Activated T-cell treated with anti-CD3 and anti-CD28 coated beads for 1 hour (primary cell): ENCODE measurements at places on chromosomes 7 and 10.

GRCh38 chr10:97889461-97890265, 40.0 kb downstream of the GOLGA7B start:
- no peak for DNase-seq

- DNase-seq: no peak
These were observed 105.1 kb downstream of the GRB10 start for GRCh38 chr7:50677638-50677996.

GRCh38 chr10:86446987-86447386, 74.6 kb downstream of the WAPL start:
- no peak for DNase-seq

DNA sequence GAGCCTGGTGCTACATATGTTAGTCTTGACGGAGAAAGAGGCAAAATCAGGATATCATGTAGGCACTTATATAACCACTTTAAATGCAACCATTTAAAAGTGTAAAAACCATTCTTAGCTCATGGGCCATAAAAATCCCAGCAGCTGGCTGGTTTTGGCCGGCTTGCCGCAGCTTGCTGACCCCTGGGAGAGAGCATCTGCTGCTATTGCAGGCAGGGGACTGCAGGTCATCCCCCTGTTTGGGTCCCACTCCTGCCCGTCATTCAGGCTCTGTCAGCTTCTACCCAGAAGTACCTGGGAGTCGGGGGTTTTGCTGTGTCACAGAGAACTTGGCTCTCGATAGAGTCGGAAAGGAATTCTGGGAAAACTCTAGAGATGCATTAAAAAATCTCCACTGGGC, 187.4 kb downstream of the CUX1 start:
- DNase-seq: no peak

GRCh38 chr7:27866256-27866655, 126.3 kb downstream of the TAX1BP1 start:
- DNase-seq: no peak

DNA sequence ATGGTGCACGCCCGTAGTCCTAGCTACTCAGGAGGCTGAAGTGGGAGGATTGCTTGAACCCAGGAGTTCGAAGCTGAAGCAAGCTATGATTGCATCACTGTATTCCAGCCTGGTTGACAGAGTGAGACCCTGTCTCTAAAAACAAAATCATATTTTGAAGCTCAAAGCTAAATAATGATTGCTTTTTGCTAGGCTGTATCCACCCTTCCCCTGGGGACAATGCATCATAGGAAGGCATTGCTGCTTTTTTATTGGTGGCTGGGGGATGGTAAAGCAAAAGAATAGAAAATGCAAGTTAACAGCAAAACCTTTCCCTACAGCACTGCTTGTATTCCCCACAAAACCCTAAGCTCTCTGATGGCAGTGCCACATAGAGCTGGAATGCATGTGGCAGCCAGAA, 107.5 kb upstream of the WAC start:
- no peak for DNase-seq

DNA sequence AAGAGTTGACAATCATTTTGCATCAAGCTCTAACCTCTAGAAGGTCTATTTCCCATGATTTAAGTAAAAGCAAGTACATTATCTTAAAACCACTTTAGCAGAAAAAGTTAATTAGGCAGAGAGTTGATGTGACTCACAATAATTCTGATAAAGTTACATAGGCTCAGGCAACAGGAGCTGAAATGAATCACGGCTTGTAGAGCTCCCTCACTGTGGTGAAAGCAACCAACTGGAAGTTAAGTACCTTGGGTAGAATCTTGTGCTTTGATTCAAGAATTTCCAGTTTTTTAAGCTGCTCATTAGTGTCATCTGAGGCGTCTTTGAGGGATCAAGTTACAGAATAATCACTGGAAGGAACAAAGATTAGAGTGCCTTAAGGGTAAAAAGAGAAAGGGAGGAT, 68.9 kb upstream of the NFE2L3 start:
- no peak for DNase-seq

GRCh38 chr7:111210996-111211395, 120.1 kb downstream of the LRRN3 start:
- no peak for DNase-seq

- DNase-seq: no peak
These were observed 15.9 kb downstream of the XRCC2 start for GRCh38 chr7:152660021-152660420.

DNA sequence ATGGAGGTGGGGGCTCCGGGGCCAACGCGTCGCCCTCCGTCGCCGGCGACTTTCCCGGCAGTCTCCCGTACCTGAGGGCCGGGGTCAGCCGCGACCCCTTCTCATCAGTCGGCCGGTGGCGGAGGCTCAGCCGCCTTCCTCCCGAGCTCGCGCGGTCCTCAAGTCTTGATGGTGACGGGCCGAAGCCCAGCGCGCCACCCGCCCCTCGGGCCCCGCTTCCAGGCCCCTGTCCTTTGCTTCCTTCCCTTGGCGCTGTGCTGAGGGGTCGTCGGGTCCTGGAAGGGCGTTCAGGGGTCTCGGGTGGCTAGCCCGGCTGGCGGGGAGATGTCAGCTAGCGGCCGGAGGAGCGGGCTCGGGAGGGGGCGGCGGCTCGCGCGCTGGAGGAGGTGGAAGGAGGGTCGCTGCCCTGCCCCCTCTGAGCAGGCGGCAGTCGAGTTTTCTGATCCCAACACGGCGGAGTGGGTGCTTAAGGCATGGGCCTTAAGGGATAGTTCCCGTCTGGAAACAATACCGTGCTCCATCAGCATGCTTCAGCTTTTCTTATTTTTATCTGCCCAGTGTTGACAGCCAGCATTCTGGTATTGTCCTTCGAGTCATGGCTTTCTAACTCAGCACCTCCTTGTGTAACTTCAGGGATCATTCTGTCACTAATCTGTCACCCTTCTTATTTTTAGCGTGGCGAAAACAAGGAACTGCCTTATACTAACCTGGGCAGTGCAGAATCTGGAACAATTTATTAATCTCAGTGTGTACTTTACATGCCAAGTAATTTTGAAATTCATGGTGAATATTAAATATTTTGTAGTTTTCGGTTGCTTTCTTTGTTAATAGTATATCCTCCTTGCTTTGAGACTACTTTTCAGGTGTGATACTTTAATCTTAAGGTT, 748 bp downstream of the PHTF2 start:
- peak; percentile 5 for DNase-seq
